ENCODE measurements at places on chromosomes 1 and 21. TPM values are rescaled to one million over a fixed set of nuclear protein-coding genes. Genes with fewer than 3 reads are reported as not detected.
A peak's percentile ranks its signal among the peaks of the same experiment; 100 is the strongest.

- DNase-seq = no peak
These were observed 418.9 kb downstream of the PRDM2 start for GRCh38 chr1:14118691-14119485.

DNA sequence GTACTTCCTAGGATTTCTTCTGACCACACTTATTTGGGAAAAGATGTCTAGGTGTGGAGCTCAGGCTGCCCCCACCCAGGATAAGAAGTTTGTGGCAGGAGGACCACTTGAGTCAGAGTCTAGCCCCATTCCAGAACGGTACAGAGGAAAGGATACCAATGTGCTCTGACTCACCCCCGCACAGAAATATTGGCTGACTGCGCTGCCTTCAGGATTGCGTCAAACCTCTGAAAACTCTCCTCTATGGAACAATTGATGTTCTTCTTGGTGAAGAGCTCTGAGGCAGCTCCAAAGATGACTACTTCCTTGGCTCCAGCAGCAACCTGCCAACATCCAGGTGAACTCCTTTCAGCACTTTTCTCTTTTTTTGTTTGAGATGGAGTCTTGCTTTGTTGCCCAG is 11.2 kb downstream of the HMGCL start:
- DNase-seq = no peak

DNA sequence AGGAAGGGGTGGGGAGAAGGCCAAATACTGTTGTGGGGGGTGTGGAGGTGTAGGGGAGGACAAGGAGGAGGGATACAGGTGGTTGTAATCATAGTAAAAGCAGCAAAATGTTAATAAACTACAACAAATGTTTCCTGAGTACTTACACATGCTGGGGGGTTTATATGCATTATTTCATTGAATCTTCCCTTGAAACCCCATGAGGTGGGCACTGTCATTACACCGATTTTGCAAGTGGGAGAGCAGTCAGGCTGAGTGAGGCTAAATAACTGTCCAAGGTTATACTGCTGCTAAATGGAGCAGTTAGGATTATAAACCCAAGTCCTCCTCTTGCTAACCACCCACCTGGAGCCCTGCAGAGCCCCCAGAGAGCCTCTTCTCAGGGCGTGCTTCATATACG is 14.4 kb upstream of the GRHL3 start:
- no peak for DNase-seq

DNA sequence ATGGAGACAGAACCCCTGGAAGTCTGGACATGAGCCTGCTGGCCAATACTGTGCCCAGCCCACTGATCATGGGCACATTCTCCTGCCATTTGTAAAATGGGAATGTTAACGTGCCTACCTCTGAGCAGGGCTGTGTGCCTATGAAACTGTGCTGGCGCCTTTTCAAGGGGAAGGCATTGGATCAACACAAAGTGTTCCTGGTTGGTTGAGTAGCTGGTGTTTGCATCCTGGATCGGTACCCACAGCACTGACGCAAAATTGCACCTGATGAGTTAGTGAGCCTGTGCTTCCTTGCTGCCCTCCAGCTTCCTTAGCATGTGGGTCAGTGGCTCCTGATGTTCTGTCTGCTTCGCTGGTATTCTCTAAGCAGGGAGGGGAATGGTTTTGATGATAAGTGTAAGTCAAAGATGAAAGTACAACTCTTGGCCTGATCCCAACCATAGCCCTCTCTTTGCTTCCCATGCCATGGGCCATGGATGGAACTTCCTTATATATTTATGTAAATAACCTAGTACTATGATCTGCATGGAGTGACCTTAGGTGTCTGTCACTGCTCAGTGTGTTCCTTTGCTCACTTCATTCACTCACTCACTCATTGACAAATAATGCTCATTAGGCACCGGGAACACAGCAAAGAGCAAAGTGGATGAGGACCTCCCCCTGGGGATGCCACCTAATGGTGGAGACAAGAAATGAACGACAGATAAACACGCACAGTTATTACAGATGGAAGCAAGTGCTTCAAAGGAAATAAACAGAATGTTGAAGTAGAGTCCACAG is 22.7 kb downstream of the MAB21L3 start:
- no peak for DNase-seq

DNA sequence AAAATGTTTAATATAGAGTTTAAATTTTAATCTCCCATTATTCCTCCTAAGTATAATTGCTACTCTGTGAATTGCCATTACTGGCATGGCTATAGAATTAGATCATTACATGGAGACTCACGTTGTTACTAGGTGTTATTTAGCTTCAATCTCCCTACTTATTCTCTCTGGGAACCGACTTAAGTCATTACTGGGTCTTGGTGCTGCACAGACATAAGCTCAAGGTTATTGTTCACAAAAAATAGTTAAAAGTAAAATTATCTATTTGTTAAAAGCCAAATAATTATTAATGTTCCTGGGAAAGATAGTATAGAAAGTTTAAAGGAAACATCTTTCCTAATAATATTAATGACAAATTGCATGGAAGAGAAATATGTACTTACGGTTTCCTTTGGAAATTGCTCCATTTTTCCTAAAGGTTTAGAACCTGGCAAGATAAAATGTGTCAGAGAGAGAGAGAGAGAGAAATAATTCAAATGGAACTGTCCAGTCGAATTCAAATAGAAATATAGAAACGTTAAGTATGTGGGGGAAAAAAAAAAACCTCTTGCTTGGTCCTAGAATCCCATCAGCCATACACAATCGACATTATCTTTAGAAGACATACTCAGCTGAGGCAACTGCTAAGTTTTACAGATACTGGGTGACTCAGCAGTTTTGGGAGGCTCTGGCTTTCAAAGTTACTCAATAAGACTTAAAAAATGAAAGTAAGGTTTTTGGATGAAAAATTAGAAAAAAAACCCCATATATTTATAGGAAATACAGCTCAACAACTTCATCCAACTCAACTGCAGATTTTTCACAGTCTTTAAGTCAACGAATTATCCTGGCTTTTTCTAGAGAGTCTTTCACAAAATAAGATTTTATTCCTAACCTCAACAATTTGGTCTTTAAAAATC is at the start of gene SPTA1:
Gene SPTA1 (minus strand): TSS at position 605 of the 899 bp plus-strand sequence. CDS start 198 bp downstream, at position 407.
- DNase-seq = no peak

DHRS3 gene
- not detected for total RNA-seq

CYP4X1 gene
- total RNA-seq = not detected

GUCA2A gene
- not detected for total RNA-seq

DNA sequence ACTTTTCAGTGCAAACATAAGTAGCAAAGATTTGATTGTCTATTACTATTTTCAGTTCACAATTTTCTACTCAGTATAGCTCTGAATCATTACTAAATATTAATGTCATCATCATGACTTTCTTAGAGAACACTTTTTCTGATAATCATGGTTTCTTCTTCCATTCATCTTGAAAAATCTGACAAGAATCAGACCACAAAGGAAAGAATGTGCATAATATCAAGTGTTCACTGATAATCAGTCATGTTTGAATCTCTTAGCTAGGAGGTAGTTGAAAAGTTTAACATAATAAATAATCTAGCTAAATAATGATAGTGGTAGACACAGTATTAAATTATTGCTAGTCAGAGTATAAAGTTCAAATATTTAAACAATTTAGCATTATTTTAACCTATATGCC is 133.2 kb downstream of the BRINP3 start:
- no peak for DNase-seq

- no peak for DNase-seq
These were observed 1316.8 kb upstream of the B3GALT2 start for GRCh38 chr1:194503209-194503608.

GRCh38 chr1:29974316-29974724 is 738.0 kb downstream of the PTPRU start:
- peak; percentile 4 for DNase-seq

LRRC7 gene
- 0.26 TPM for total RNA-seq

PDC gene
- total RNA-seq = not detected

DNA sequence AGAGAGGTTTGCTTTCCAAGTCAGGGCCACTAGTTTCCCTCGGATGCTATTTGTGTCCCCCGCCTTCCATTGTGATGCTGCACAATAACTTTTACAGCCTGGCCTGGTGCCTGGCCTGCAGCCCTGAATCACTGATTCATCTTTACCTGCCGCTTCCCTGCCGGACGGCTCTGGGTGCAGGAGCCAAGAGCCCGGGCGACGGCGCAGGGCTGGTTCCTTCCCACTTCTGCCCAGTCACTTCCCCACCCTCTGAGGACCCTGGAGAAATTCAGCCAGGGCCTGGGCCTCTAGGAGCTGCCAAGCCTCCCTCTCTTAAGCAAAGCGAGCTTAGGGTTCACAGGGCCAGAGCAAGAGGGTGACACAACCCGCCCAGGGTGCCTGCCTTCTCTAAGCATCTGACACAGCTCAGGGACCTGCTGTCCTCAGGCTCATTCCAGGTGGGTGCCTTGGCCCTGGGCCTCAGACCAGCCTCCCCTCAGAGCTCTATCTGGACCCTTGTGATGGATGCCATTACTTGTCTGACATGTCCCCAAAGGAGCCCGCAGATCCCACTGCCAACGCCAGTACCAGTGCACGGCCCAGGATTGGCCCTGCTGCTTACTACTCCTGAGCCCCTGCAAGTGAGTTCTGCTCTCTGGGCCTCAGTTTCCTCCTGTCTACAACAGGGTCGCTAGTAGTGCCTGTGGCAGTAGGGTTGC is 381.0 kb upstream of the VAMP3 start:
- no peak for DNase-seq

VAV3 gene
- 1.8 TPM for total RNA-seq

DNA sequence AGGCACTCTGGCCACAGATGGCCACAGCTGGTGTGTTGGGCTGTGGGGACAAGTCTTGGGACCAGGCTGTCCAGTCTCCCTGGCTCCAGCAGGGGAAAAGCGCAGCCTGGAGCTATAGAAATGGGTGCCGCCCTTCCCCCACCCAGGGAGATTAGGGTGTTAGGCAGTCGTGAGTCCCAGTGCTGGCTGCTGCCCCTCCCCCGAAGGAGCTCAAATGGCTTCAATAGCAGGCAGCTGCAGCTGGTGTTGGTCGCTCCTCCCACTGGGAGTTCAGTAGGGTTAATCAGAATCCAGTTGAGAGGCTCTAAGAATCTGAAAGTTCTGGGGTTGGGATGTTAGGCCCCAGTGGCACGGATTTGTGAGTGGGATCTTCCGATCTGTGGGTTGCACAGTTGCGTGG is 595.6 kb upstream of the PKN2 start:
- no peak for DNase-seq

- DNase-seq = no peak
These were observed 56.0 kb upstream of the TRAPPC10 start for GRCh38 chr21:43956019-43956669.

SLC16A4 gene
- 38.2 TPM for total RNA-seq

NTRK1 gene
- 2.5 TPM for total RNA-seq

CYP4A11 gene
- total RNA-seq = not detected

GRCh38 chr1:30686236-30686935 is 37.0 kb downstream of the MATN1 start:
- no peak for DNase-seq

Data from myocyte (in vitro differentiated cells).